ENCODE measurements at places on chromosomes 11 and 22.

DNA sequence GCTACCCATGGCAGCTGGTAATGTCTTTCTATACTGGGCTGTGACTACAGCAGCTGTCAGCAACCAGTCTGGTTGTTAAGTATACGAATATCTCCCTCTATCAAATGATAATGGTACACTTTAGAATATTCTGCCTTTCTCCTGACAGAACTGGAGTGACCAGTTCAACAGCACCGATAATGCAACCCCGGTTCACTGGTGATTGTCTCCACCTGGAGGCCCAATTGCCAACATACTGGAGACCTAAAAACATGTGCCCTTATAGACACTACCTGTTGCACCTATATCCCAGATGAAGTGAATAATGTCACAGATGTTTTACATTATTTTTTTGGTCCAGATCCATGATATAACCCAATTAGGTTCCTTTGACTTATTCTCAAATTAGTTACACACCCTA, 21.1 kb downstream of the OR5P2 start:
- no peak for DNase-seq

GRCh38 chr11:126833065-126833464, 167.5 kb downstream of the KIRREL3 start:
- DNase-seq: no peak

GRCh38 chr11:72829884-72830533, 15.8 kb downstream of the ATG16L2 start:
- DNase-seq: no peak

- DNase-seq: no peak
Observed at GRCh38 chr22:39012533-39013511, 1.2 kb upstream of the APOBEC3C start.

DNA sequence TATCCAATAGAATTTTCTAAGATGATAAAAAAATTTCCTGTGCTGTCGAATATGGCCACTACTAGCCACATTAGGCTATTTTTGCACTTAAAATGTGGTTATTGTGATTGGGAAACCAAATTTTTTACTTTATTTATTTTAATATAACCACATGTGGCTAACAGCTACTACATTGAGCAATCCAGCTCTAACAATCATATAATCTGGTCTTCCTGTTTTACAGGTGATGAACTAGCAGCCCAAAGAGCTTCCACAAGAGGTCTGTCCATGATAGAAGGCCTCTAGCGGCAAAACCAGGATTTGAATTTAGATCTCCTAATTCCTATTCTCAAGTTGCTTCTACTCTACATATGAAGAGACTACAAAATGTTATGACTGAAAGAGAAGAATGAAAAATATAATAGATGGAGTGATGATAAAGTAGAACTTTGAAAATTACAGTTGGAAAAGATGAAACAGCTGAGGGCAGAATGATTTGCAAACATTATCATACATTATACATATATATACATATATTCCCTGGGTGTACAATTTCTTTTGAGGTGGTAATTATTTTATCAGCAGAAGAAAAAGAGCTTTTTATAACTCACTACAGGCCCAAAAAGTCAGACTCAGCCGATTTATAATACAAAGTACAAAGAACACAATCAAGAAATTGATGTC, 363.5 kb upstream of the PITPNB start:
- no peak for DNase-seq

- DNase-seq: no peak
Observed at GRCh38 chr11:78400702-78401101, 16.9 kb downstream of the GAB2 start.

- no peak for DNase-seq
Observed at GRCh38 chr11:46604796-46605195, 11.0 kb upstream of the AMBRA1 start.

Measured in spleen (tissue), 13 donors.